NCI-H2171 treated with DMSO at 0.1 percent for 48 hours (cell line): ENCODE measurements at places on chromosomes 16 and 17.

DNA sequence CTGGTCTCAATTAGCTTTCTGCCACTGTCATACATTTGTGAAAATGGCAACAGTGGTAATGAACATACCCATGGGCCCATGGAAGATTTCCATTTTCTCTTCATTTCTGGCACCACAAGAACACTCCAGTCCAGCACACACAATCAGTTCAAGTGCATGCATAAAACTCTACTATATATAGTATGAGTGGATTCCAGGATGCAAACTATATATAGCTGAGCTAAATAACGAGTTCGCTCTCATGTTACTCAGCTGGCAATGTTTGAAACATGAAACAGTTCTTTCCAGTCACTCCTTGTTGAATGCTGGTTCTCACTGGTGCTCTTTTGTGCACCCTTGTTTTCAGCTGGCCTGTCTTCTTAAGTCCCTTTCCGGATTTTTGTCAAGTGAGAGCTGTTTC is 75.2 kb upstream of the DHX40 start:
- DNase-seq: no peak

DNA sequence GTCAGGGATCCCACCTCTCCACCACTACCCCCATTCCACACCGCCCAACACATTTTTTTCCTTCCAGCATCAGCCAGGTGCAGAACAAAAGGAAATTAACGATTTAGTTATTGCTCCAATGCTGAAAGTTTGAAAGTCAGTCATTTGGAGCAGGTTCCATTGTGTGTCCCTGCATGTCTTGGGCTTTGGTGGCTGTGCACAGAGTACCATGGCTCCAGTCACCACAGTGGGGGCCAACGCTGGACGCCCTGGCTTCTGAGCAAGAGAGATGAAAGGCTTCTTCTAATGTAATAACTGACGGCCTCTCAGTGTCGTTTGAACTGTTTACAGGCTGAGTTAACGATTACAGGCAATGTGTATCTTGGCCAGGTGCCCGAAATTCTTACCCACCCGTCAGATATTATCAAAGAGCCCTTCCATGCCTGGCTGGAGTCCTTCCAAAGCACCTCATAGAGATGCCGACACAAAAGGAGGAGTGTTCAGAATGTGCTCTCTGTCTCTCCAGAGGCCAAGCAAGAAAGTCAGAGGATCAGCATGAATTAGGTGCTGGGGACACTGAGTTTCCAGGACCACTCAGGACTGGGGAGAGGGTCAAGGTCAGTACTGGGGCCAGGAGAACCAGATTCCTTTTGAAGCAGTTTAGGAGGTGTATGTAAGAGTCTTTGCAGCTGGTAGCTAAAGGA is 25.9 kb downstream of the RNF43 start:
- DNase-seq: peak; percentile 96

GRCh38 chr16:55325080-55325447 is 1.1 kb downstream of the IRX6 start:
- no peak for DNase-seq

GRCh38 chr16:20839504-20839903 is 33.2 kb downstream of the REXO5 start:
- no peak for DNase-seq

DNA sequence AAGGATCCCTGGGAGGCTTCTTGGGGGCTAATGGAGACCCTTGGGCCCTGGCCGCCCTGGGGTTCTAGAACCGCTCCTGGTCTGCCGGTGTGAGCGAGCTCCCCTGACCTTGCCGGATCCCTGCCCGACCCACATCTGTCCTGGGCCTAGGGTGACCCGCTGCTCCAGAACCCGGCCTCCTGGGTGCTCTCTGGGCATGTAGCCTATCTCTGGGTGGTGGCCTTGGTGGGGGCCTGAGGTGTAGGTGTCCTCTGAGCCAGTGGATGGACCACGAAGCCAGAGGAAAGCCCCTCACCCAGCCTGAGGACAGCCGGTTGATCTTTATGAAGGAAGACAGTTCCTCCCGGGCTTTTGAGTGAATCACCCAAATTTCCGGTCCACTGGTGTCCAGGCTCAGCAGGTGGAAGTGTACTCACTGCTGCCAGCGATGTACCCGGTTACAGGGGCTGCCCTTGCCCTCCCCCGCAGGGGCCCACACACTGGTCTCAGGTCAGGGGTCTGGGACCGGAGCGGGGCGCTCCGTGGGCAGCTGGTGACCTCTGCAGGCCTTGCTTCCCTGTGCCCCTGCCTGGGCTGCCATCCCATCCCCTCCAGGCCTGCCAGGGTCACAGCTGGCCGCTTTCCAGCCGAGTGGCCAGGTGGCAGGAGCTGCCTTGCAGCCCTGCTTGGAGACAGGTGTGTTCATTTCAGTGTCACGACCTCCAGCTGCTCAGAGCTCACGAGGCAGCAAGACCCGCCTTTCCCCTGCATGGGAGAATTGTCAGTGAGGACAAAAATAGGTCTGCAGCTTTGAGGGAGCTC is 10.5 kb upstream of the GSE1 start:
- peak; percentile 66 for DNase-seq

DNA sequence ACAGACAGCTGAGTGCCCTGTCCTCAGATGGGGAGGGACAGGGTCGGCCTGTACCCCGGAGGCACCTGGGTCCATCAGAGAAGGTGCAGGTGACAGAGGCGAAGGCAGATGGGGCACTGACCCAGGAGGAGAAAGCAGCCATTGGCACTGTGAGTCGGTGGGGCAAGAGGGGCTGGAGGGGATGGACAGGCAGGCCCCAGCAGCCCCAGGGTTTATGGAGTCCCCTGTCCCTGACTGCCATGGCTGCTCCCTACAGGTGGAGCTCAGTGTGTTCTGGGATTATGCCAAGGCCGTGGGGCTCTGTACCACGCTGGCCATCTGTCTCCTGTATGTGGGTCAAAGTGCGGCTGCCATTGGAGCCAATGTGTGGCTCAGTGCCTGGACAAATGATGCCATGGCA is 32.1 kb downstream of the ANKRD40 start:
- peak; percentile 13 for DNase-seq

- no peak for DNase-seq
Measured at GRCh38 chr17:63381101-63381729, 64.9 kb downstream of the CYB561 start.

- no peak for DNase-seq
Measured at GRCh38 chr16:84050316-84050715, 7.7 kb upstream of the SLC38A8 start.

DNA sequence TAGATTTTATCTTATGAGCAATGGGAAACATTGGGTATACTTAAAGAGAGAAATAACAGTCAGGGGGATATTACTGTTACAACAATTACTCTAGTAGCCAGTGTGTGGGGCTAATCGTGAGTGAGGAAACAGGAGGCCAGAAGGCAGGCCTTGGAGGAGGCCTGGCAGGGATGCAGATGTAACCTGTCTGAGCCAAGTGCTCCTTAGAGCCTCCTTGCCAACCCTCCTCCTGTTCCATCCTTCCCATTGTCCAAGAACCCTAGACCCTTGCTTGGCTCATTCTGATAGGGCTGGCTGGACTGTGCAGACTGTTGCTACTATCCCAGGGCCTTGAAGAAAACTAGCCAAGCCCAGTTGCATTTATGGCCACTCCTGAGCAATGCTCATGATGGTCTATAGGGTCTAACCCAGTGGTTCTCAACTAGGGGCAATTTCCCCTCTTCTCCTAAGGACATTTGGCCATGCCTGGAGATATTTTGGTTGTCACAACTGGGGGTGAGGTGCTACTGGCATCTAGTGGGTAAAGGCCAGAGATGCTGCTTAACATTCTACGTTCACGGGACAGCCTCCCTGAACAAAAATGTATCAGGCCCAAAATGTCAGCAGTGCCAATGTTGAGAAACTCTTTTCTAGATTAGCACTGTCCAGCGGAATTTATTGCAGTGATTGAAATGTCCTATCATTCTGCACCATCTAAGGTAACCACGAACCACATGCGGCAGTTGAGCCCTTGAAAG is 24.4 kb upstream of the WSCD1 start:
- DNase-seq: no peak

- no peak for DNase-seq
Measured at GRCh38 chr17:77857613-77858012, 100.9 kb upstream of the TNRC6C start.

DNA sequence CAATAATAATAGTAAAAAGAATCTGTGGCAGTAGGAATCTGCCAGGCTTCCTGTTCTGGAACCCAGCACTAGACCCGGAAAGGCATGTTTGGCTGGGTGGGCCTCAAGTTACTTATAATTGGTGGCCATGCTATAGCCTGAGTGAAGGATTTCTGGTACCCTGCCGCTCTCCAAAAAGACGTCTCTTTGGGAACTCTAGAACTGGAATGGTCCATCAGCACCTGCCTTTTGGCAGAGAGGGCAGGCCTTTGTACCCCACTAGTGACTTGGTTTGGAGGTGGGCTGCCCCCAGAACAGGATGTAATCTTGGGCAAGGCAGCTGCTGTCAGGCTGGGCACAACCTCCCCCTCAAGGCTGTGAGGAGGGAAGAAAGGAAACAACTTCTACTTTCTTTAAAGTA is 29.3 kb upstream of the ST6GALNAC1 start:
- DNase-seq: no peak

- DNase-seq: no peak
Measured at GRCh38 chr17:19702217-19702641, 14.2 kb downstream of the SLC47A2 start.

GRCh38 chr16:7763111-7763510 is 430.5 kb downstream of the RBFOX1 start:
- DNase-seq: no peak

DNA sequence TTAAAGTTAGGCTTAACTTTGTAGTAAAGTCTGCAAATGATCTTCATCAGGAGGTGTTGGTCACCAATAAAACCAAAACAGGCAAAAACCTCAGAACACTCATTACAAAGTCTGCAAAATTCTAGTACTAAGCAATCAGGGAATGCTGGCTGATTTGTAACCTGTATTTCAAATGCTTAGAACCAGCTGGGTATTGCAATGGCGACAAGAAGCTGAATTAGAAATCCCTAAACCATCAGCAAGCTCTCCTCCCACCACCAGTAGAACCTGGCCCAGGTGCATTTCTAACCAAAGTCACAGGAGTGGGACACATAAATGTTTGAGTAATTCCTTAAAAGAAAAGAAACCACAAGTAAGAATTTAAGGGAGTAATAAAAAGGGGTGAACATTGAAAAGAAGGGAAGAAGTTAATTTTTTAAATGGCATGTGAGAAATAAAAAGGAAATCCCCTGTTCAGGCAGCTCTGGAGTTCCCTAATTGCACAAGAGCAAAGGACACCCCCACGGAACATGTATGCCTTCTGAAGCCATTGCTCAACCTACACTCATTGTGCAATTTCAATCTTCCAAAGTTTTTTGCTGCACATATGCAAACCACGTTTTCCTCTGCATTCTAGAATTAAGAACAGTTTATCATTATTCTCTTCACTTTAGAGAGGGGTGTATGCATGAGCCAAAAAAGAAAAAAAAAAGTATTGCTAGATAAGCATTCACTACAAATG is 102.9 kb downstream of the HIC1 start:
- DNase-seq: no peak

DNA sequence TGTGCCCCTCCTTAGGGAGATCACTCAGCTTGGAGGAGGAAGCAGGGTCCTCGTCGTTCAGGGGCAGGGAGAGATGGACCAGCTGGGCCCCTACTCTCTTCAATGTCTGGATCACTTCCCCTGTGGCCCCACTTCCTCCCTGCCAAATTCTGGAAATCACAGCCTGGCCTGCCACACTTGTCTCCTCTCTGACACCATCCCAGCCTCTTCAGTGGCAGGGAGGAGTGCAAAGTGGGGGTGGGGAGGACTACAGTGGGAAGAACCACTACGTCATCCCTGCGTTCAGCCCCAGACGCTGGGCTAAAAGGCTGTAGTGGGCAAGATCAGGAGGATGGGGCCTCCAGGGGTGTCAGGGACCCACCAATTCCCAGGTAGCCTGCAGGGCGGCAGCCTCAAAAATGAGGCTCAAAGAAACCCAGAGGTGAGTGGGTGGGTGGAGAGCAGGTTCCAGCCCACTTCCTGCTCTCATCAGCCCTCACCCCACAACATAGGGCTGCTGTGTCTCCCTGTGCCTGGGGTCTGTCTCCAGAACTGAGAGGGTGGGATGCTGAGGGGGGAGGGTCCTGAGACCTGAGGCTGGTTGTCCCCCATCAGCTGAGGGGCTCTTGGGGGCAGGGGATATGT is 25.0 kb upstream of the TAC4 start:
- DNase-seq: no peak

DNA sequence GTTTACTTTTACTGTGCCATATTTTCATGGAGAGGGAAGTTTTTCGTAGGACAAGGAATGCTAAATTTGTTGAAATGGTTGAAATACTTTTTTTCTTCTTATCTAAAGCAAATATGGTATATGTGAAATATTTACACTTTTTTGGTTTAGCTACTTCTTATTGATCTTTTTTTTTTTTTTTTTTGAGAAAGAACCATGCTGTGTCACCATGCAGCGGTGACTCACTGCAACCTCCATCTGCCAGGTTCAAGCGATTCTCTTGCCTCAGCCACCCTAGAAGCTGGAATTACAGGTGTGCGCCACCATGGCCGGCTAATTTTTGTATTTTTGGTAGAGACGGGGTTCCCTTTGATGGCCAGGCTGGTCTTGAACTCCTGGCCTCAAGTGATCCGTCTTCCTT is 100.5 kb downstream of the FTO start:
- no peak for DNase-seq
